ENCODE measurements at places on chromosomes 5 and 9. TPM values are rescaled to one million over a fixed set of nuclear protein-coding genes. Genes with fewer than 3 reads are reported as not detected.

PCDHB5 gene
- total RNA-seq = not detected

ALG2 gene
- total RNA-seq = 22.8 TPM

DNM1 gene
- 0.72 TPM for total RNA-seq

FKBP15 gene
- 34.0 TPM for total RNA-seq

CCL27 gene
- total RNA-seq = 0.23 TPM

GRCh38 chr9:14517154-14517906 is 175.9 kb downstream of the ZDHHC21 start:
- H3K27ac ChIP-seq = no peak overlapping the region
- no peak overlapping the region for H3K4me3 ChIP-seq
- peaks cover 2% of the 10 kb centered on the region for H3K27me3 ChIP-seq
- DNase-seq = no peak
- H3K36me3 ChIP-seq = no peaks in the 10 kb centered on the region

GRCh38 chr5:149745212-149745942 is 15.3 kb downstream of the PPARGC1B start:
- no peak overlapping the region for H3K4me3 ChIP-seq
- no peak for DNase-seq
- H3K36me3 ChIP-seq = peaks cover 3% of the 10 kb centered on the region
- H3K27me3 ChIP-seq = no peaks in the 10 kb centered on the region
- H3K4me1 ChIP-seq = peaks cover 17% of the 10 kb centered on the region
- H3K27ac ChIP-seq = no peak overlapping the region

- H3K36me3 ChIP-seq = peaks cover 51% of the 10 kb centered on the region
- H3K4me1 ChIP-seq = peaks cover 93% of the 10 kb centered on the region
- no peaks in the 10 kb centered on the region for H3K27me3 ChIP-seq
- DNase-seq = no peak
Measured at GRCh38 chr9:89437772-89438171, 60.1 kb downstream of the SEMA4D start.

GRCh38 chr5:11084111-11084510 is 323.1 kb upstream of the DAP start:
- peaks cover 10% of the 10 kb centered on the region for H3K27me3 ChIP-seq
- DNase-seq = no peak
- no peak overlapping the region for H3K27ac ChIP-seq
- H3K36me3 ChIP-seq = no peaks in the 10 kb centered on the region
- H3K4me3 ChIP-seq = no peak overlapping the region

DNA sequence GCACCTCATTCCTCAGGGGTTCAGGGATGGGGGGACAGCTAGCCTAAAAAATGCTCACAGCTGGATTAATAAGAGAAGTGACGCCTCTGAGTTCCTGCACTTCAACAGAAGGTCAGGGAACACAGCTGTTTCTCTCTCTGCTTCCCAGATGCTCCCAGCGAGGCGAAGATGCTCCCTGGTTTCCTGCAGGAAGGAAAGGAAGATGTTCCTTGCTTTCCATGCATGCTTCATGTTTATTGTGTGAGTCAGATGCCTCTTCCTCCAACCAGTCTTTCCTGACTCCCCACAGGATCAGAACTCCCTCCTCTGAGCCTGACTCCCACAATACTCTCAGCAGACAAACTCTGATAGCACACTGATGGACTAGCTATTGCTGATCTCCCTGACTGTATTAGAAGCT is 71.9 kb downstream of the MFAP3 start:
- no peak overlapping the region for H3K4me3 ChIP-seq
- no peaks in the 10 kb centered on the region for H3K36me3 ChIP-seq
- peaks cover 2% of the 10 kb centered on the region for H3K27me3 ChIP-seq
